Cardiac muscle cell (in vitro differentiated cells and primary cell): ENCODE measurements at places on chromosomes 1 and 21.
A peak's percentile ranks its signal among the peaks of the same experiment; 100 is the strongest.

DNA sequence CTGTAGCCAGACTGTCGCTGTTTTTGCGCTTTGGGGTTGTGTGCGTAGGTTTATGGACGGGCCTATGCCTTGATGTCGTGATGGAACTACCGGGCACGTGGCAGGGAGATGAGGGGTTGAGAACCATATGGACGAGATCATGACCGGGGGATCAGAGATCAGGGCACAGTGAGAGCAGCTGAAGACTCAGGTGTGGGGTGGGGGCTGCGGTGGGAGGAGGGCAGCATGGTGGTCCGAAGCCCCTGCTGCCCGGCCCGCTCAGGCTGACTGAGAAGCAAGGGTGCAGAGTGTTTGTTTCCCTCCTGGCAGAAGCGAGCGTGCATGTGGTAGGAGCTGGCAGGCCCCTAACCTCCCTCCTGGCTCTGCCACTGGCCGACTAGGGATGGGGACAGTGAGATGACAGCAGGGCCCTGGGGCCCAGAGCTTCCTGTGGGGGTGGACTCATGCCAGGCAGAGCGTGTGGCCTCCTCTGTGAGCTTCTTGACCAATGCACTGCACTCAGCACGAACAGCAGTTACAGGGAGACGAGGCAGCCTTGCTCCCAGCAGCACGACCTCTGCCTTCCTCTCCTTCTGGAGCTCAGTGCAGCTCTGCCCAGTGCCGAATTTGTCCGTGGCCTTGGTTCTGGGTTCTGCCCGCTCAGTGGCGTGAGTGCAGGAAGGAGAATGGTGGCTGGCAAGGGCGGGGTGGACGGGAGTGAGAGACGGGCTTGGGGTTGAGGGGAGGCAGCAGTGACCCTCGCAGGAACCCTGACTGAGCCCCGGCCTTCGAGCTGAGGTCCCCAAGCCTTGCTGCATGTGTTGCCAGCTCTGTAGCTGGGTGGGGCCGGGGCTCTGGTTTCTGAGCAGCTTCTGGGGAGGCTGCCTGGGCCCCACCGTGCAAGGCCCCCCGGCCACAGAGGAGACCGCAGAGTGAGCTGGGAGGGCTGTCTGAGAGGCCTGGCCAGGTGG lies 22.2 kb upstream of the LRRC3 start:
- H3K36me3 ChIP-seq, result no peaks in the 10 kb centered on the region
- H3K4me3 ChIP-seq, result no peak overlapping the region
- DNase-seq, result no peak
- no peaks in the 10 kb centered on the region for H3K4me1 ChIP-seq
- H3K27ac ChIP-seq, result no peak overlapping the region

GRCh38 chr1:67705735-67706453 lies 20.9 kb downstream of the GADD45A start:
- H3K4me1 ChIP-seq, result peaks cover 10% of the 10 kb centered on the region
- no peak overlapping the region for H3K27ac ChIP-seq
- H3K4me3 ChIP-seq, result no peak overlapping the region
- H3K36me3 ChIP-seq, result peaks cover 6% of the 10 kb centered on the region
- DNase-seq, result peak; percentile 65

DNA sequence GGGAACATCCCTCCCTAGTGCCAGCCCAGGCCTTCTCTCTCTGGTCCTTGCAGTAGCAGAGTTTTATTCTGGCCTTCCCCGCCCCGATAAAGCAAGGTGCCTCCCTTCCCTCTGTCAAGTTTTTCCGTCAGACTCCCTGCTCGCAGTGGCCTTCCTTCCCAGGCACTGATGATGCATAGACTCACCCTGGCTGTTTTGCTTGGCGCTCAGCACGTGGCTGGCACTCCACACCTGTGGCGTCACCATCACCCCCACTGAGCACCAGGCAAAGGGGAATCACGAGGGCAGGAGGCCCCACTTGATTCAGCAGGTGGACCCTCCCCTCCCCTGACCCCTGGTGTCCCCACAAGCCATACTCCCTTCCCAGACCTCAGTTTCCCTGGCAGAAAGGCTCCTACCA lies 7.4 kb downstream of the SLC26A9 start:
- peaks cover 17% of the 10 kb centered on the region for H3K4me1 ChIP-seq
- H3K27ac ChIP-seq, result no peak overlapping the region
- no peaks in the 10 kb centered on the region for H3K36me3 ChIP-seq
- H3K27me3 ChIP-seq, result no peaks in the 10 kb centered on the region

- no peaks in the 10 kb centered on the region for H3K36me3 ChIP-seq
- no peaks in the 10 kb centered on the region for H3K4me1 ChIP-seq
- H3K27ac ChIP-seq, result no peak overlapping the region
- no peak for DNase-seq
- no peak overlapping the region for H3K4me3 ChIP-seq
Measured at GRCh38 chr1:15029786-15030185, 123.8 kb upstream of the TMEM51 start.

GRCh38 chr1:92940541-92940940 lies 20.7 kb downstream of the DIPK1A start:
- peaks cover 6% of the 10 kb centered on the region for H3K4me1 ChIP-seq
- no peak for DNase-seq
- H3K27ac ChIP-seq, result no peak overlapping the region

- H3K36me3 ChIP-seq, result no peaks in the 10 kb centered on the region
- peak overlapping the region; percentile 11 for H3K27ac ChIP-seq
- DNase-seq, result peak; percentile 71
- no peaks in the 10 kb centered on the region for H3K4me1 ChIP-seq
Measured at GRCh38 chr21:41817228-41817627, 50.4 kb upstream of the RIPK4 start.

- H3K4me1 ChIP-seq, result no peaks in the 10 kb centered on the region
- H3K27ac ChIP-seq, result no peak overlapping the region
- H3K36me3 ChIP-seq, result no peaks in the 10 kb centered on the region
- no peak for DNase-seq
Measured at GRCh38 chr1:182608236-182608635, 4.0 kb upstream of the RGS16 start.
